ENCODE measurements at places on chromosomes 5 and 9.

DNA sequence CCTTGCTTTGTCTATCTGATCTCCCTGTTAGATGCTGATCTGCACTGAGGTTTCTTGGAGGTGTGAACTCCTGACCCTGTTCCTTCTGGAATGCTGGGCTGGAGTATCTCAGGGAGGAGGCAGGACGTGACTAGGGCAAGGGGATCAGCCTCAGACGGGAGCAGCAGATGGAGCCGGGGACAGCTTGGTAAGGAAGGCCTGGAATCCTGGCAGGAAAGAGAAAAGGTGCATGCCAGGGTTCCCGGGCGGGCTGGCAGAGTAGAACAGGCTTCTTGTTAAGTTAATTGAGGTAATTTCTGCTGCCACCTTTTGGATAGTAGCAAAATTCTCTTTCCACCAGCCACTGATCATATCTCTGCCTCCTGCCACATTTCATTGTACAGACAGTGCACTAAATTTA lies 180.9 kb downstream of the ZNF462 start:
- no peak for DNase-seq

- DNase-seq: no peak
Observed at GRCh38 chr5:135041726-135042125, 7.7 kb upstream of the PITX1 start.

- DNase-seq: no peak
Observed at GRCh38 chr5:83711982-83712601, 8.6 kb downstream of the HAPLN1 start.

DNA sequence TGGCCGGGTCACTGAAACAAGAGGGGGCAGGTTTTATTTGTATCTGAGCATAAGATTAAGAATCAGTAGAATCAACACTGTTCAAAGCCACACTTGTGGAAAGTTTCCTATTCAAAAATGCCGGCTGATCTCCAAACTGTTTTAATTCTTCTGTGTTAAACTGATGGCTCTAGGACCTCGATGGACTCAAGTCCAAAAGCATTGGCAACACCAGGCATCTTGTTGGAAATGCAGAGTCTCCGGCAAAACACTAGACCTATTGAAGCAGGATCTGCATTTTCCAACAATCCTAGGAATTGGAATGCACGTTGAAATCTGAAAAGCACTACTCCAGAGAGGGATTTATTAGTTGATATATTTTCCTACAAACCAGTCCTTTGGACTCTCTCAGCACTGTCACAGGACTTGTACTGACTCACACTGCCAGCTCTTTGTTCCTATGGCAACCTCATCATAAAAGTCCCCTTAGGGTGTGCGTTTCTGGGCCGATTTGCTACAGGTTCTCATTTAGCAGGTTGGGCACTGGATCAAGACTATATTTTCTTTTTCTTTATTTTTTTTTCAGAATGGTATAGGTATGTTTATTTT lies 48.1 kb upstream of the PCA3 start:
- DNase-seq: no peak

GRCh38 chr5:75620184-75620959 lies 9.1 kb downstream of the ANKDD1B start:
- DNase-seq: no peak

- DNase-seq: no peak
Observed at GRCh38 chr5:143251190-143251589, 152.3 kb downstream of the NR3C1 start.

DNA sequence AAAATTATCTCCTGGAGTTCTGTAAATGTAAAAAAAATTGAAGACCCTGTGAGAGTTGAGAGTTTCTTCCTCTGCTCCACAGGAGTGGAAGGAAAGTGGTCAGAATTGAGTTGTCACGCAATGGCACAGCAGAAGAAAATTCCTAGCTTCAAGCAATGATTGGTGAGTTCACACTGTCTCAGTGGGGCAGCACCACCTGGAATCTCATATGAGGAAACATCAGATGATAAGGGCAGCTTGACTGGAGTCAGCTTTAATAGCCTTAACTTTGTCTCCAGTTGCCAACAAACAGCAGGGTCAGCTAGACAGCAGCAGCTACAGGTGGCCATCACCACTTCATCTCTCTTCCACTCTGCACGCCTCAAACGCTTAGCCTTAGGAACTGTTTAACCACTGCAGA lies 211.1 kb downstream of the EFNA5 start:
- no peak for DNase-seq

GRCh38 chr5:639253-639530 lies 27.1 kb downstream of the CEP72 start:
- DNase-seq: no peak

DNA sequence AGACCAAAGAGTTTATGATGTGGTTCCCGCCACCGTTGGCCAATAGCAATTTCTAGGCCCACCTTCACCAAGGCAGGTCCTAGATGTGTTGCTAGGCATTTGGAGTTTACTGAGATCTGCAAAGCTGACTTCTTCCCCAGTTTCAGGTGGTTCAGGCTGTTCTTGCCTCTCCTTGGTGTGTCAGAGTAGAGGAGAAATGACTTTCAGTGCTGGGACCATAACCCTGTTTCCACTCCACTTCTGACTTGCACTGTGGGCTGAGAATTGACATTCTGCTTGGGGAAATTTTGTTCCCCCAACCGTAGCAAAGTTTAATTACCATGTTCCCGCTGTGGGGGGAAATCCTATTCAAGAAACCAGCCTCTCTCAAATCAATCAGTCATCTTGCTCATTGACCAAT lies 128.0 kb upstream of the GABRP start:
- no peak for DNase-seq

- no peak for DNase-seq
Observed at GRCh38 chr5:110333384-110333783, 393.1 kb downstream of the TMEM232 start.

DNA sequence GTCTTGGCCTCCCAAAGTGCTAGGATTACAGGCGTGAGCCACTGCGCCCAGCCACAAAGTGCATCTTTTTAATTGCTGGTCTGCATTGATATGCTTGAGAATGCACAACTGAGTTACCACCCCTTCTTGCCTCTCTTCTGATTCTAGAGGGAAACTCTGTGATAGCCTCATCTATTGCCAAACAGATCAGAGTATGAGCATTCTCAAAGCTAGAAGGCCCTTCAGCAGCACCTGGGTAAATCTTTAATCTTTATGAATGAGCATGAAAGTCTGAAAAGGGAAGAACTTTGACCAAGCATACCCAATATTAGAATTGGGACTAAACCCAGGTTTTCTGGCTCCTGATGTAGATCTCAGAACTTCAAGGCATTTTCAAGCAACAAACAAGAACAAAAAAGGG lies 298.3 kb upstream of the TNC start:
- DNase-seq: no peak

DNA sequence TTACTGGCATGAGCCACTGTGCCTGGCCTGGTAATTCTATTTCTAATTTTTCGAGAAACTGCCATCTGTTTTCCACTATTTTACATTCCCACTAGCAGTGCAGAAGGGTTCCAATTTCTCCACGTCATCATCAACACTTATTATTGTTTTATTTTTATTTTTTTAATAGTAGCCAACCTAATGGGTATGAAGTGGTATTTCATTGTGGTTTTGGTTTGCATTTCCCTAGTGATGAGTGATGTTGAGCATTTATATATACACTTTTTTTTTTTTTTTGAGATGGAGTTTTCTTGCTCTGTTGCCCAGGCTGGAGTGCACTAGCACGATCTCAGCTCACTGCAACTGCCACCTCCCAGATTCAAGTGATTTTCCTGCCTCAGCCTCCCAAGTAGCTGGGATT lies 28.3 kb downstream of the WWC1 start:
- no peak for DNase-seq

- no peak for DNase-seq
Observed at GRCh38 chr9:84379740-84380139, 39.2 kb upstream of the SLC28A3 start.

GRCh38 chr9:97518909-97519307 lies 17.4 kb downstream of the TMOD1 start:
- no peak for DNase-seq

DNA sequence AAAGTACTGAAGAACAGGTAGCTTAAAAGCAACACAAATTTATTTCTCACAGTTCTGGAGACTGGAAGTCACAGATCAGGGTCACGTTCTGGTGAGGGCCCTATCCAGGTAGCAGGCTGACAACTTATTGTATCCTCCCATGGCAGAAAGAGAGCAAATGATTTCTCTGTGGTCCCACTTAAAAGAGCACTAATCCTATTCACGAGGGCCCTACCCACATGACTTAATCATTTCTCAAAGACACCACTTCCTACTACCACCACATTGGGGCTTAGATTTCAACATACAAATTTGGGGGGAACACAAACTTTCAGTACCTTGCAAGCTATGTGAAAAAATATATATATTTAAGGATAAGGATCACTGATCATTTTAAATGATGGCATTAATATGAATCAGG lies 75.8 kb upstream of the PPP1R2B start:
- no peak for DNase-seq

DNA sequence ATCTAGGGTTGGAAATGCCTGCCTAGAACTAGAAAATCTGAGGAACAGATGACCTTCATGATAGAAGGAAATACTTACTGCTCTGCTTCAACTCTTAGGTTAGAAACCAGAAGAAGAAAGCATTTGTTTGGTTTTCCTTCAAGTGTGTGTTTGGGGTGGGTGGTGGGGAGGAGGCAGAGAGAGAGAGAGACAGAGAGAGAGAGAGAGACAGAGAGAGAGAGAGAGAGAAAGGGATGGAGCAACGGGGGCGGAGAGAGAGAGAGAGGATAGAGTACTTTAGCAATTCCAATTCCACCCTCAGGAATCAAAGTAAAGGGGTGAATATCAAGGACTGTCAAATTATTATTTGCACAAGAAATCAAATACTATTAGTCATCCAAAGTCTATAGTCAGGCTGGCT lies 29.2 kb upstream of the GCNT4 start:
- no peak for DNase-seq

GRCh38 chr5:140553657-140554056 lies 3.6 kb downstream of the SRA1 start:
- DNase-seq: no peak

DNA sequence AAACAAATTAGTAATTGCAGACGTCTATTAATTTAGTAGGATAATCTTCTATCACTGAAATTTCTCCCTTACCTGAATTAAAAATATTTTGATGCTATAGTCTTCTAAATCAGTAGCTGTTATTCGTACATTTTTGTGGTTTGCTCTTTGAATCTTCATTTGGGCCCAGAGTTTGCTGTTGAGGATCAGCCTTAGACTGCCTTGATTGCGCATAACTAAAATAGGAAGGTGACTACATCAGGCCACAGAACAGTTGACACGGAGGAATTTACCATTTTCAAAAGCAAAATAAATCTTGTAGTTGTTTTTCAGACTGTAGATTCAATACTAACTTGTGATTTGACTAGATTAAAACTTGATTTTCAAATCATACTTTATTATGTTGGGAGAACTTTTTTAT lies 11.8 kb upstream of the NADK2 start:
- no peak for DNase-seq

DNA sequence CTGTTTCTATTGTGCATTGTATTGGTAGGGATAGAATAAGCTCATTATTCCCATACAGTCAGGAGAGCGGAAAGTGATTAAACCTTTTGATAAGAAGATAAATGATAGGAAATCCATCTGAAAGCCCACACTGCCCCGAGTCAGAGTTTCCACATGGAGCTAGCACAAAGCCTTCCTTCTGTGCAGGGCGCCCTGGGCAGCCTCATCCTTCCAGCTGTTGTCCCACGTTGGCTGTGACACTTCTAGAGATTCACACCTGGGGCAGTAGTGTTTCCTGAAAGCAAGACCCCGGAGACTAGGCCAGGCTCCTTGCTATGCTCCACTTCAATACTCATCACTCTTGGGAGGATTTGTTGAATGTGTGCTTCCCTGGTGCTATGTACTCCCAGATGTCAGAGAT lies 172.4 kb downstream of the SEMA6A start:
- DNase-seq: no peak

- no peak for DNase-seq
Observed at GRCh38 chr5:151467576-151467975, 20.2 kb downstream of the SLC36A1 start.

- no peak for DNase-seq
Observed at GRCh38 chr5:33997331-33997983, 10.4 kb downstream of the AMACR start.

DNA sequence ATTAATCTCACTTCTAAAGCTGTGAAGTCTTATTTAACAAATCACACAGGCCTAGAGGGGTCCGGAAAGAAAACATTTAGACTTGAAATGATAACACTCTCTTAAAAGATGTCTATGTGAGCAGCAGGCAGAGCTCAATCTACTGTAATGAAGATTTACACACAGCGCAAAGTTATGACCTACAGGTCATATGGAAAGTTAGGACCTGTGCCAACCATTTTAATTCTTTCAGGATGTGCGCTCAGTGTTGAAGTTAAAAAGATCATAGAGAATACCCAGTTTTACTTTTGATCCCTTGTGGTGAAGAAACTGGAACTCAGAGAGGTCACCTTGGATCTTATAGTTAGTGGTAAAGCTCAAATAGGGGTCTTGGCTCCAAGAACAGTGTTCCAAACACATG lies 3.1 kb upstream of the CREBRF start:
- no peak for DNase-seq

- DNase-seq: no peak
Observed at GRCh38 chr5:40277161-40277906, 402.4 kb upstream of the PTGER4 start.

DNA sequence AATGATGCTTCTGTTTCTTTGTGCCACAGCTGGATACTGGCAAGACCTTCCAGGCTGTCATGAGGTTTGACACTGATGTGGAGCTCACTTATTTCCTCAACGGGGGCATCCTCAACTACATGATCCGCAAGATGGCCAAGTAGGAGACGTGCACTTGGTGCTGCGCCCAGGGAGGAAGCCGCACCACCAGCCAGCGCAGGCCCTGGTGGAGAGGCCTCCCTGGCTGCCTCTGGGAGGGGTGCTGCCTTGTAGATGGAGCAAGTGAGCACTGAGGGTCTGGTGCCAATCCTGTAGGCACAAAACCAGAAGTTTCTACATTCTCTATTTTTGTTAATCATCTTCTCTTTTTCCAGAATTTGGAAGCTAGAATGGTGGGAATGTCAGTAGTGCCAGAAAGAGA lies 65.5 kb downstream of the ACO1 start:
- DNase-seq: no peak

DNA sequence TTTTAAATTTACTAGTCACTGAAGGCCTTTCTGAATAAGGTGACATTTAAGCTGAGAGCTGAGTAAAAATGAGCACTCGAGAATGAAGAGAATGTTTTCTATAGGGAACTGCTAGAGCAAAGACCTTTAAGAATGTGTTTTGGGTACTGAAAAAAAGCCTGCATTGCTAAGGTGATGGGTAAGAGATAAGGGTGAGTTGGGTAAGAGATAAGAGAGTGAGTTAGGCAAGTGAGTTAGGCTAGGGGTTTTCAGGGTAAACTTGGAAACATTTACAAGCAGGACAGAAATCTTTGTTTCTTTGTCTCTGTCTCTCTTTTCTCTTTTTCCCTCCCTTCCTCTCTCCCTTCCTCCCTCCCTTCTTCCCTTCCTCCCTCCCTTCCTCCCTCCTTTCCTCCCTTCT lies 5.6 kb downstream of the RAD23B start:
- no peak for DNase-seq

GRCh38 chr5:37720550-37720952 lies 119.3 kb downstream of the GDNF start:
- DNase-seq: no peak

GRCh38 chr9:87447547-87448432 lies 49.9 kb upstream of the DAPK1 start:
- DNase-seq: no peak

GRCh38 chr9:19140259-19140658 lies 13.0 kb upstream of the PLIN2 start:
- DNase-seq: no peak
